ENCODE measurements at places on chromosomes 16 and 17. TPM values are rescaled to one million over a fixed set of nuclear protein-coding genes. Genes with fewer than 3 reads are reported as not detected.
A peak's percentile ranks its signal among the peaks of the same experiment; 100 is the strongest.

The CPNE7 gene
- 15.1 TPM for total RNA-seq

The MYO15B gene
- 19.6 TPM for total RNA-seq

The AANAT gene
- not detected for total RNA-seq

The CACNG1 gene
- under 0.01 TPM for total RNA-seq

The RUNDC3A gene
- total RNA-seq = 123 TPM

The TSNAXIP1 gene
- total RNA-seq = 4.5 TPM

The HEATR9 gene
- not detected for total RNA-seq

The KRTAP1-4 gene
- not detected for total RNA-seq

The SEPTIN12 gene
- total RNA-seq = not detected

The UTS2R gene
- total RNA-seq = not detected

The CNGB1 gene
- 1.2 TPM for total RNA-seq

The PRRT2 gene
- 15.9 TPM for total RNA-seq

The GP2 gene
- under 0.01 TPM for total RNA-seq

The NPIPB2 gene
- 4.9 TPM for total RNA-seq

The METRNL gene
- 45.2 TPM for total RNA-seq

The KRTAP17-1 gene
- not detected for total RNA-seq

The OTOP3 gene
- not detected for total RNA-seq

The LPO gene
- not detected for total RNA-seq

The ADAM11 gene
- total RNA-seq = 14.7 TPM

The GGT6 gene
- total RNA-seq = not detected

The ABCA8 gene
- total RNA-seq = 4.5 TPM

The GABARAP gene
- total RNA-seq = 108 TPM

The NACA2 gene
- not detected for total RNA-seq

- no peak for DNase-seq
Observed at GRCh38 chr16:22317625-22318024, 20.4 kb downstream of the POLR3E start.

- DNase-seq = no peak
Observed at GRCh38 chr17:47735536-47736011, 2.5 kb downstream of the TBX21 start.

- DNase-seq = no peak
Observed at GRCh38 chr17:13562271-13562800, 39.4 kb downstream of the HS3ST3A1 start.

GRCh38 chr17:42378959-42379594 is 9.2 kb downstream of the STAT3 start:
- DNase-seq = no peak

DNA sequence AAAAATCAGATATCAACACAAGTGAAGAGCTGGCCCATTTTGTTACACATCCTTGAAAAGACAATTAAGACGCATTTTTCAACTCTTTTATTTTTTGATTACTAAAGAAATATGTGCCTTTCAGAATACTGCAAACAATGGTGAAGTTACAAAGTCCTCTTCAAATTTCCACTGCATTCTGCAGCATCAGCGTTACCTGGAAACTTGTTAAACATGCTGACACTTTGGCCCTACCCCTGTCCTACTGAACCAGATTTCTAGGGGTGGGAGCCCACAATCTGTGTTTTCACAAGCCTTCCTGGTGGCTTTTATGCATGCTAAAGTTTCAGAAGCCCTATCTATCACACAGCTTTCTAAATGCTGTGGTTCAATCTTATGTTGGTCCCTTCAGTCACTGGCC is 4.5 kb upstream of the CCL14 start:
- DNase-seq = no peak

- no peak for DNase-seq
Observed at GRCh38 chr16:21033704-21034103, 116.9 kb downstream of the DNAH3 start.

- no peak for DNase-seq
Observed at GRCh38 chr16:75794426-75794825, 68.1 kb upstream of the CPHXL start.

GRCh38 chr16:79589601-79590102 is 10.9 kb downstream of the MAF start:
- peak; percentile 30 for DNase-seq

DNA sequence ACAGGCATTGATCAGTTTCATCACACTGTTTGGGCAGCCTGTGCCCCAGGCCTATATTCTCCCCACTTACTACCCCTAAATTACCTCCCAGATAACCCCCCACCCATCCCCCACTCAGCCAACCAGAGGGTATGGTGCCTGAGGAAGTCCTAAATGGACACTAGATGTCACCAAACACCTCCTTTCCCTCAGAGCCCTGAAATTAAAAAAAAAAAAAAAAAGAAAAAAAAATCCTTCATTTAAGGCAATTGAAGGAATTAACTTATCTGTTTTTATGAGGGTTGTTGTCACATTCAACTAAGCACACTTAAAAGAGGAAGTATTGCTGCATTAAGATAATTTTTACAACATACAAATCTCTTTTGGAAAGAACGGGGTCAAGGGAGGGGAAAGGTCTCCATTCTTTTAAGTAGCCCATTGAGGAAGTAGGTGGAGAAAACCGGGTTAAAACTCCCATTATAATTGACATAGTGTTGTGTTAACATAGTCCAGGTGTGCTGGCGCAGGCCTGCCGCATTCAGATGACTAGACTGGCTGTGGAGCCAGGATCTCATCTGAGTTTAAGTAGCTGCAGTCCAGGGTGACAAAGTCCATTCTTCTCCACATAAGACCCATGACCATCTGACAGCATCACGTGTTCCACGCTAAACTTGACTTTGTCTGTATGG is 46.3 kb downstream of the SNX11 start:
- no peak for DNase-seq

GRCh38 chr17:48439875-48440505 is 10.0 kb upstream of the SKAP1 start:
- DNase-seq = no peak

DNA sequence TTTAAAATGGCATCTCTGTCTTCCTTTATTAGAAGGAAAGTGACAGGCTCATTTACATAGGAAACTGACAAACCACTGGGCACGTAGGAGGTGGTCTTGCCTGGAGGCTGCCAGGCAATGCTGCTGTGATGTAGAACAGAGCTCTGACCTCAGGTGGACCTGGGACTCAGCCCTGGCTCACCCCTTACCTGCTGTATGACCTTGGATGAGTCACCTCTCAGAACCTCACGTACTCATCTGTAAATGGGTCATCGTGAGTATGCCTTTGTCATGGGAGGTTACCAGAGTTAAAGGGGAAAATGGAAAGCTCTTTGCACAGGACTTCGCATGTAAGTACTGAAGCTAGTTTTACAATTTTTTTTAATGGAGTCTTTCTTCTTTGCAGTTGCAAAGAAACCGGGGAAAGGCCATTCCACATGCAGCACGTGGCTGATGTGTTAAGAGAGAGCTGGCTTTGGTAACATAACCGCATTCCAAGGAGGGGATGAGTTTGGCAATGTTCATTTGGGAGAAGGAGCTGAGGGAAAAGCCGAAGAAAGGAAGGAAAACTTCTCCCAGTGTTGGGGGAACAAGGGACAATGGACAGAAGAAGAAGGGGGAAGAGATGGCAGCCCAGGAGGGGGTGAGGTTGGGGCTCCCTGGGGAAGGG is 37.4 kb upstream of the LONP2 start:
- DNase-seq = no peak

GRCh38 chr16:8430401-8430800 is 159.9 kb downstream of the TMEM114 start:
- no peak for DNase-seq

DNA sequence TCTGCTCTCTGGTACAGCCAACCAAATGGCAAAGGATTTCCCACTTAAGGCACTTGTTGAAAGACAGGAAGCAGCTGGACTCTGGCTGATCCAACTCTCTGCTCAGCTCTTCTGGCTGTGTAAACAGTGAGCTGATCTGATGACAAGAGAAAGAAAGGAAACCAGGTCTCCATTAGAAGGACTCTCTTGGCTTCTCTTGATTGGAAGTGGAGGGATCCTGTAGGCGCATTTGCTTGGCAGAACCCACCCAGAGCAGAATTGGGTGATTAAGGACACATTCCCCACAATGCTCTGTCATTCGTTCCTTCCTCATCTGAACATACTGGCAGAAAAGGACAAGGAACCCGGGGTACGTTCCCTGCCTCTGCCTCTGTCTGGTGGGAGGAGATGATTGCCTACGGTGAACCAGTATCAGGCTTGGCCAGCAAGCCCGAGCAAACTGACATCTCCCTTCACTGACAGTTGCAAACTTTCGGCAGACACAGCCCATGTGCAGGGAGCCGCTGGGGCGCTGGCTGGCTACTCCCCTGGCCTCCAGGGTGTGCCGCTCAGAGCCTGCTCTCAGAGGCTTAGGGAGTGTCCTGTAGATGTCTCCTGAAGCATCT is 29.1 kb downstream of the LDHD start:
- DNase-seq = no peak

- no peak for DNase-seq
Observed at GRCh38 chr17:43367737-43368242, 31.0 kb upstream of the ARL4D start.

GRCh38 chr17:57032343-57032742 is 52.7 kb upstream of the AKAP1 start:
- no peak for DNase-seq

- no peak for DNase-seq
Observed at GRCh38 chr17:72412650-72413076, 291.8 kb downstream of the SOX9 start.

DNA sequence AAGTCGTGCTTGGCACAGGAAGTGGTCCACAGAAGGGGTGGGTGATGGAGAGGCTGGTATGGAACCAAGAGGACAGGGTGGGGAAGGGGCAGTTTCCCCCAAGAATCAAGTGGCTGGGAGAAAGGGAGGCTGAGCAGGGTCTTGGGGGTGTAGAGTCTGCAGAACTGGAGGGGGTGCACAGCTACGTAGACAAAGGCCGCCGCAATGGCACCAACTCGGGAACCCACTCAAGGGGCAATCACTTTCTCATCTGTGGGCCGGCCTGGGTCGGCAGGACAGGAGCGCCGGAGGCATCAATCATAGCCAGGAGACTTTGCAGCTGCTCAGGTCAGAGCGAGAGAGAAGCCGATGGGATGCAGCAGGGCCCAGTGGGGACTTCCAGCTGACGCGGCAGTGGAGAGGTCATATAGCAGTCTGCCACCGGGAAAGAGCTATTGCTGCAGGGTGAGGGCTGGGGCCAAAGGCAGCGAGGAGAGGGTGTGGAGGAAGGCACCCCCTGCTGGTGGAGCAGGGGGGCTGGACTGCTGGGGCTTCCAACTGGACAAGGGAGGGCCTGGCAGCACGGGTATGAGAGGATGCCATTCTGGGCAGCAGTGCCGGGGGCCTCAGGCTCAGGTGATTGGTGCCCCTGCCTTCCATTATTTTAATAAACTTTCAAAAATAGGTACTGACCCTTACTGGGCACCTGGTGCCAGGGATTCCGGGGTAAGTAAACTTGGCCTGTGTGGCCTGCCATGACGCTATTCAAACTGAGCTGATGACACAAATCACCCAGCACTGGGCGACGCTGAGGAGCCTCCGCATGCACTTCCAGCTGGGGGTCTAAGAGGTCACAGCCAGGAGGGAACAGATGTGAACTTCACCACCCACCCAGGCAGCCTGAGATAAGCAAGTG is 52.5 kb upstream of the MTSS2 start:
- no peak for DNase-seq

GRCh38 chr16:83973077-83973476 is 5.0 kb downstream of the NECAB2 start:
- DNase-seq = no peak

- no peak for DNase-seq
Observed at GRCh38 chr16:57982385-57982784, 11.5 kb upstream of the CNGB1 start.

- no peak for DNase-seq
Observed at GRCh38 chr16:48321317-48322036, 63.7 kb downstream of the SIAH1 start.

- no peak for DNase-seq
Observed at GRCh38 chr17:45237686-45238085, 16.0 kb downstream of the FMNL1 start.

DNA sequence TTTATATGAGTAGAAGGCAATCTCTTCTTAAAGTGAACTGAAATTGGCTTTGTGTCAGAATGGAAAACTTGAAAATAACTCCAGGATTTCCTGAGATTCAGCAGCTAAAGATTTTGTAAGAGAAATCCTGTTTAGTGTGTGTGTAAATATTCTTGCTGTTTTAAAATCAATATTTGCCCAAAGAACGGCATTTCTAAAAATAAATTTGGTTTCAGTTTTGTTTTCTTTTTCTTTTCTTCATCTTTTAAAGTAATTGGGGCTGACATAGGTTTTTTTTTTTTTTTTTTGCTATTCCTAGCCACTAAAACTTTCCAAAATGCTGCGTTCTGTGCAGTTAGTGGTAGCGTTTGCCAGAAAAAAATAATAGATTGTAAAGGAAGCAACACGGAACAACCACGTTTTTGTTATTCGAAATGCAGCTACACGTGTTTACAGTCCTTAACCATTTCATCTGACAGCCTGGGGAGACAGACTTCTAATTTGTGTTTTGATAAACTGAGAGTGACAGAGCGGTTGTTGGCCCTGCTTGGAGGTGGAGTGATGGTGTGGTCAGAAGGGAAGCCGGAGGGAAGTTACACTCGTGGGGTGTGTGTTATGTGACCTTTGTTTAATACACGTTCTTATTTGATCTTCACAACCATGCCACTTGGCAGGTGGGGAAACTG is 21.6 kb upstream of the SMPD3 start:
- DNase-seq = no peak

GRCh38 chr16:24986512-24987303 is 28.5 kb downstream of the ARHGAP17 start:
- DNase-seq = no peak

GRCh38 chr17:83083368-83084201 is 4.2 kb downstream of the METRNL start:
- DNase-seq = no peak

GRCh38 chr17:34024806-34025551 is 230.1 kb upstream of the CCL2 start:
- DNase-seq = no peak

DNA sequence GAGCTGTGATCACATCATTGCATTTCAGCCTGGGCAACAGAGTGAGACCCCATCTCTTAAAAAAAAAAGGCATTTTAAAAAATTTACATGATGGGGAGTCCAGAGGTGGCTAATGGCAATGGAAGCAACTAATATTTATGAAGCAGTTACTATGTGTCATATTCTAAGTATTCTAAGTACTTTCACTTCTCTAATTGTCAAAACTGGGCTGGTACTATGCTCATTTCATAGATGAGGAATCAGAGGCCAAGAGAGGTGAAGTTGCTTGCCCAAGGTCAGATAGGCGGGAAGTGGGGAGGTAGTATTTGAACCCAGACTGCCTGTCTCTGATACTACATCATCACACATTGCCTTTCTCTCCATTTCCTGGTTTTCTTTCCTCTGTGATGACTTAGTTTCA is 50.7 kb downstream of the SLC5A11 start:
- no peak for DNase-seq

GRCh38 chr17:76734080-76734840 is 2.9 kb downstream of the SRSF2 start:
- no peak for DNase-seq

GRCh38 chr17:74133740-74134139 is 69.7 kb upstream of the RPL38 start:
- no peak for DNase-seq

GRCh38 chr17:66727634-66728570 is 107.0 kb upstream of the CACNG5 start:
- DNase-seq = peak; percentile 74

- no peak for DNase-seq
Observed at GRCh38 chr17:2138318-2138717, 83.4 kb downstream of the HIC1 start.

- no peak for DNase-seq
Observed at GRCh38 chr16:168424-168823, 2.6 kb downstream of the HBM start.
